ENCODE measurements at places on chromosomes 12 and 14.

GRCh38 chr12:57782243-57782607 is 362 bp upstream of the TSFM start:
- no peak for DNase-seq

DNA sequence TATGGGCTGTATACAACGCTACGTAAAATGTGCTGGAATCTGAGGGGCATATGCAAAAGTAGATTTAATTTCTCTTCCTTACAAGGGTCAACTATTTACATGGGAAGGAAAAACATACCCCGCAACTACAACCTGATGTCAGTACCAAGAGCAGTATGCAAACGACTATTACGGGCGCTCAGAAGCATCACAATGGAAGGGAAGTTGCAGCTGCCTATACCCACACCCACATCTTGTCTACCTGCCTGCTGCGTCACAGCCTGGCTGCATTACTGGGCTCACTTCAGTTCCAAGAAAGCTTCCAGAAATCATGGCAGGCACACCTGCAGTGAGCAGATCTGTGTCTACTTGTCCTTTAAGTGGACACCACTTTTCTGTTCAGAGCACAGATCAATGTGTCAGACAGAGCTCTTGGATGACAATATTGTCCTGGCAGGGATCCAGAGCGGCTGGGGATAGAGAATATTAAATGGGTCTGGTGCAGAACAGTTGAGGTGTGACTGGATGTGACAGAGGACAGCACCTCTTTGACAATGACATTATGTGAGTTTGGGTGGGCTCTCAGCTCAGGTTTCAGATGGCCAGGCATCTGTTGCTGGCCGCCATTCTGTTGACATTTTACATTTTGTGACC is 41.5 kb upstream of the GNG2 start:
- DNase-seq: no peak

GRCh38 chr14:38134416-38135030 is 73.2 kb upstream of the SSTR1 start:
- DNase-seq: no peak

DNA sequence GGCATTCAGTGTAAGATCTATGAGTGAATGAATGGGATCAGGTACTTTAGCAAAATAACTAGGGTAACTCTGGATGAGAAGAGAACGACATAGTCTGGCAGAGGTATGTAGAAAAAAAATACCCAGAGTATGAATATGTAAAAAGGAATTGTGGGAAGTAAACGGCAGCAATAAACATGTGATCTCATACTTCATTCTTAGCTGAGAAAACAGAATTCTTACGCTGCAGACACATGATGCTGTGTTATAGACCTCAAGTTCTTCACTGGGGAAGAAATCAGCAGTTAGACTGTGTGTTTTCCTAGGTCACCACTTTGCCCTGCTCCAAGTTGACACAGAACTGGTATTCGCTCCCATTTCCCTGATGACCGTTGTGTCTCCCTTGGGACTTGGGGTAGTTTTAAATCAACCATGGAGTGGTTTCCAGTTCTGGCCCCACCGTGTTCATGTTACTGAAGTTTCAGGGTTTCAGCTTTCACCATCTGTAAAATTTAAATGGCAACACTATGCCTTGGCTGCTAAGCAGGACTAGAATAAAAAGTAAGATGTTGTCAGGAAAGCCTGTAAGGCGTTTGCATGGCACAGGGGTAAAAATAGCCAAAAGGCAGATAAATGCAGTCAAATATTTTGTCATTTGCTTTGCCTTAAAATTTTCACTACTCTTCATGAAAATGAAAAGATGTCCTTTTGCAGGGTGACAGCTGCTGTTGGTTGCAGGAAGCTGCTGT is 223.7 kb downstream of the PELI2 start:
- peak; percentile 33 for DNase-seq

GRCh38 chr14:92599811-92600210 is 86.2 kb downstream of the RIN3 start:
- DNase-seq: no peak

GRCh38 chr12:27009881-27010301 is 4.3 kb downstream of the TM7SF3 start:
- DNase-seq: no peak

DNA sequence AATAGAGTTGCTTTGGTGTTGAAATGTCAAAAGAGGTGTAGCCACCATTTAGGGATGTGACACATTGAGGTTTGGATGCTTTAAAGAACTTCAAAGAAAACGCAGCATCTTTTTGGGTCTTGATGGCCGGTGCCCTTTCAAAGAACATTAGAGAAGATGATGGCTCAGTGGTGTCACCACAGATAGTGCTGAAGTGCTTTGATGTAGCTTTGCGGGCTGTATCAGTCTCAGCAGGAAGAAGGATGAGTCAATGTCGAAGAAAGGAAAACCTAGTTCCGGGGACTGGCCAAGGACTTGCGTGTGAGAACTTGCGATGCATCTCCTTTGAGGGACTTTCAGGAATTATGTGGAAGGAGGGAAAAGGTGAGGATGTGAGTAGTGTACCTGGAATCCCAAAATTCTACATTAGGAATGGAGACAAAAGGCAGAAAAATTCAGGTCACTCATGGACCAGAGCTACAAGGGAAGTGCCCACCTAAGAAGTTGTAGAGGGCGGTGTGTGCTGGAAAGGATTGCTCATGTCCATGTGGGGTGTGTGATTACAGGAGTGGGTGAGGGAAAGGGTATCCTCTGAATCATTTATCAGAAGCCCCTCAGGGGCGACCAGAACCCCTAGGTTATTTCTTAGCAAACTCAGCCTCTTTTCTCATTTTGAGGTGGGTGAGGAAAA is 39.7 kb upstream of the GZMB start:
- no peak for DNase-seq

GRCh38 chr14:23119363-23120327 is 590 bp upstream of the CEBPE start:
- DNase-seq: no peak

DNA sequence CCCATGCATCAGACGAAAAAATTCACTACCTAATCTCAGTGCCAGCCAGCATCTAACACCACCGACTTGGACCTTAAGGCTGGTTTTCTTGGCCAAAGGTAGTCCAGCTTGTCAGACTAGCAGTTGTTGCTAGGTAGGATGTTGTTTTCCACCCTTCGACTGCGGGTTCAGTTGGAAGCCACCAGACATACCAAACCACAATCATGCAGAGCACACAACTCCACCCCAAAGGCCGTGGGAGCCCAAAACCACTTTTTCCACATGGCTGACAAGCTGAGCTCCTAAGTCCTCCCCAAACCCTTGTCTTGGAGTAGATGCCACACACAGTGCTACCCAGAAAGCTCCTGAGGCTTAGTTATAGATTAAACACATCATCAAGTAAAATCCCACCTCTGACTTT is 46.8 kb downstream of the LRIG3 start:
- no peak for DNase-seq

DNA sequence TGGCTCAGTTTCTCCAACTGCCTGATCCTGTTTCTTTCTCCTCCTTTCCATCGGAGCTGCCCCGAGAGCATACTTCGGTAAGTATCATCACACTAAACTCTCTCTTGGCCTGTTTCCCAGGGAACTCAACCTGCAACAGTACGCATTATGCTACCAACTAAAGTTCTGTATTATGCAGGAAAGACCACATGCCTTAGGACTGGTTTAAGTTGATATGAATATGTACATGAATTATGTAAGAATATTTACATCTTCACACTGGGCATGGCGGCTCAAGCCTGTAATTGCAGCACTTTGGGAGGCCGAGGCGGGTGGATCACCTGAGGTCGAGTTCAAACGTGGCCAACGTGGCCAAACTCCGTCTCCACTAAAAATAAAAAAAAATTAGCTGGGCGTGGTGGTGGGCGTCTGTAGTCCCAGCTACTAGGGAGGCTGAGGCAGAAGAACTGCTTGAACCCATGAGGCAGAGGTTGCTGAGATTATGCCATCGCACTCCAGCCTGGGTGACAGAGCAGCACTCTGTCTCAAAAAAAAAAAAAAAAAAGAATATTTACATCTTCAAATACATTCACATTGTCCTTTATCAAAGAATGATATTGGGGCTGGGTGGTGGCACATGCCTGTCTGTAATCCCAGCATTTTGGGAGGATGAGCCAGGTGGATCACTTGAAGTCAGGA is 31.9 kb upstream of the VPS33A start:
- DNase-seq: no peak

- peak; percentile 97 for DNase-seq
These were observed 18.6 kb downstream of the GPRC5A start for GRCh38 chr12:12909995-12910420.

- no peak for DNase-seq
These were observed 1.7 kb downstream of the HSPA2 start for GRCh38 chr14:64541972-64542835.

DNA sequence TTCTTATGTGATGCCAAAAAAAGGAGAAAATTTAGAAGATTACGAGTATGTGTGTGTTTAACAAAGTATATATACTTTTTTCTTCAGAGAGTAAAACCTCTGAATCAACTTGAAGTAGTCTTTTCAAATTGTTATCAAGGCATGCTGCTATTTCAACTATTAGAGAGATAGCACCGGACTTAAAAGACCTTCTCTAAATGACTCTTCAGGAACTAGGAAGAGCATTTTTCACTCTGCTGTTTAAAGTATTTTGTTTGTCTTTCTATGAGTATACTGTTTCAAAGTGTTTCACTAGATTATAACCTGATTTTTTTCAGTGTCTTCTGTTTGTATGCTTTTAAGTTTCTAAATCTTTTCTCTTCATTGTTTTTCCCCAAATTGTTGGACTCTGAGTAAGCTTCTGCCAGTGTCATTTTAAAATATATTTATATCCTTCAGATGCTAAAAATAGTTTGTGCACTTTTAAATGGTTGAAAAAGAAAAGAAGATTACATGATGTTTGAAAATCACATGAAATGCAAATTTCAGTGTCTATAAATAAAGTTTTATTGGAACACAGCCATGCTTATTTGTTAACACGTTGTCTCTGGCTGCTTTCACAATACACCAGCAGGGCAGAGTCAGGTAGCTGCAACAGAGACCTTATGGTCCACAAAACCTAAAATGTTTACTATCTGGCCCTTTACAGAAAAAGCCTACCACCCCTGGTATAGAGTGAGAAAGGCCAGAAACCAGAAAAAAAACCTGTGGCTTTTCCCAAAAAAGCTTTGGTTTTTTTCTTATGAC is 21.3 kb downstream of the CRADD start:
- DNase-seq: peak; percentile 41

- peak; percentile 57 for DNase-seq
These were observed 36.8 kb upstream of the TUBA1A start for GRCh38 chr12:49225576-49226166.

DNA sequence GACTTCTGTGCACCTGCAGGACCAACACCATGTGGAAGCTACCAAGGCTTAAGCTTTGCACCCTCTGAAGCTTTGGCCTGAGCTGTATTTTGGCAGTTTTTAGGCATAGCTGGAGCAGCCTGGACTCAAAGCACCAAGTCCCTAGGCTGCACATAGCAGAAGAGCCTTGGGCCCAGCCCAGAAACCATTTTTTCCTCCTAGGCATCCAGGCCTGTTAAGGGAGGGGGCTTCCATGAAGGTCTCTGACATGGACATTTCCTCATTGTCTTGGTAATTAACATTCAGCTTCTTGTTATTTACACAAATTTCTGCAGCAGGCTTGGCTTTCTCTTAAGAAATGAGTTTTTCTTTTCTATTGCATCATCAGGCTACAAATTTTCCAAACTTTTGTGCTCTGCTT is 475.8 kb upstream of the FLRT2 start:
- no peak for DNase-seq

DNA sequence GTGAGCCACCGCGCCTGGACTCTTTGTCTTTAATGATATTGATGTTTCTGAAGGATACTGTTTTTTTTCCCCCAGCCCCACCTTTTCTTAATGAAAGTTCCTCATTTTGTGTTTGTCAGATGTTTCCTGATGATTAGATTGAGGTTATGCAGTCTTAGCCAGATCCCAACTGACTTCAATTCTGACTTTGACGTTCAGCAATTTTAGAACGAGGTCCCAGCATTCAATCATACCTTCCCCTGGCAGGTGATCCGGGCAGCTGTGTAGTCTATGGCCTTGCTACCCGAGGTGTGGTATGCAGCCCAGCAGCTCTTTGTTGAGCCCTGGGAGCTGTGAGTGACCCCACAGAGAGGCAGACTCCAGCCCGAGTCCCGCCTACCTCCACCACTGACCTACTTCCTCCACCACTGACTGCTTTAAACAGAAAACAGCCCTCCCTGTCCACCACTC is 82.7 kb downstream of the LGMN start:
- no peak for DNase-seq

GRCh38 chr12:122724641-122725243 is 5.9 kb downstream of the HCAR1 start:
- DNase-seq: no peak

- DNase-seq: no peak
These were observed 55.9 kb downstream of the CCDC92 start for GRCh38 chr12:123916729-123917128.

GRCh38 chr12:127909041-127909440 is 357.9 kb upstream of the TMEM132C start:
- peak; percentile 59 for DNase-seq

- DNase-seq: no peak
These were observed 11.1 kb upstream of the PSEN1 start for GRCh38 chr14:73125169-73125588.

Data from fibroblast of the aortic adventitia (primary cell).